Amniotic epithelial cell (primary cell): ENCODE measurements at places on chromosomes 13 and 19.

- DNase-seq: no peak
Measured at GRCh38 chr13:21884965-21885567, 214.2 kb downstream of the FGF9 start.

DNA sequence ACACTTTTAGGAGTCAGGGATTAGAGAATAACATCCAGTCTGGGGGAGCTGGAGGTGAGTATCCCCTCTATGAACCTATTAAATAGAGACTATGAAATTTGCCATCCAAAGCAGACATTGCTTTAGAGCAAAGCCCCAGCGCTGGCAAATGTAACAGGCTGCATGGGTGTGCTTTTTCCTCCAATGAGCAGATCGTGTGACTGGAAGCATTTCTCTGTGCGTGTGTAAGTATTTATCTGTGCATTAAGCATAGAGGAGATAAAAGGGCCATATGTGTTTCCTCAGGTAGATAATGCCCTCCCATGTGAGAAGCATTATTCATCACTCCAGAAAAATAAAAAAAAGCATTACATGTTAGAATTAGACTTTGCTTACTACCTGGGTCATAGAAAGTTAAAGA lies 924 bp downstream of the TNFSF13B start:
- DNase-seq: peak; percentile 32

DNA sequence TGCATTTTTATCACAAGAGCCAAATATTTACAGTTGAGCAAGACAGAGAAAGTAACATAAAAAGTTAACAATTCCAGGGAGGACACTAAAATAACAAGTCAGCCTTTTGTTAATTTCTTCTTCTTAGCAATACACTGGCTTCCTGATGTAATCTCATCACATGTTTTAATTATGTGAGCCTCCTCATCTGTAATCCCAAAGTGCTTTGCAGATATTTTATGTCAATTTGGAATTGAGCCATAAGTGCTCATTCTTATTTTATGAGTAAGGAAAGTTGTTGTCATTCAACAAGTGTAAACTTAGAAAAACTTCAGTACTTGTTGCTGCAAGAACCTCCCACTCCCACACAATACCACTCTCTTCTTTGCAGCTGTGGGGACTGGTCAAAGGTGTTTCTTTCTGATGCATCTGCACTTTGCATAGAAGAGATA lies 223.6 kb downstream of the GPC6 start:
- peak; percentile 88 for DNase-seq

GRCh38 chr19:42250183-42250665 lies 4.7 kb downstream of the ERF start:
- DNase-seq: no peak

DNA sequence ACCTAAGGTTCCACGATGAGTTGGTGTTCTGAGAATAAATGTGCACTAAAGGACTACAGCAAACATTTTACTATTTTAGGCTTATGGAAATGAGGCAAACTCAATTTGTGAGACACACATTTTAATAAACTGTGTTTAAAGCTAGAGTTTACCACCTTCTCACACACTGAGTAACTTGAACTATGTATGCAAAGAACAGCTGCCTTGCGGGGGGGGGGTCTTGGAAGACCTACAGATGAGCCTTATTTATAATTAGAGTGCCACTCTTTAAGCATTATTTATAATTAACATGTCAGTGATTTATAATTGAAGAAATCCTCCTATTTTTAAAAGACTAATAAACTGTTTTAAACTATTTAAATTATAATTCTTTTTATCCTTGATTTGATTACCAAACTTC lies 300.4 kb downstream of the DLEU7 start:
- DNase-seq: no peak

- DNase-seq: peak; percentile 82
Measured at GRCh38 chr13:64928696-64929499, 2301.2 kb downstream of the PCDH9 start.

DNA sequence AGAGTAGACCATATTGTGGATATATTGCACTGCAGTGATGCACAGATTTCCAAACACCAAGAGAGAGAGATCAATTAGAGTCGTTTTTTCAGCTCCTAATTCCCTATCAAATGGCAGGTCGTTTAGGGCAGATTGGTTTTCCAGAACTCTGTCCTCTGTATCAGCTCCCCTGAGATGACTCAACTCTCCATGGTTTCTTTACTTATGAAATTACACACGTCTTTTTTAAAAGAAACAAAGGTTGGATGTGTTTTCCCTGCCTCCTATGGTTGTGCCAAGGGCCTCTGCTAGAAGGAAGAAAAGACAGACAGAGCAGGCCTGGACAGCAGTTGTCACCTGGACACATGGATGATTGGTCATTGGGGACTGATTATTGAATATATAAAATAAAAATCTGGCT lies 478.1 kb upstream of the NBEA start:
- DNase-seq: peak; percentile 7

DNA sequence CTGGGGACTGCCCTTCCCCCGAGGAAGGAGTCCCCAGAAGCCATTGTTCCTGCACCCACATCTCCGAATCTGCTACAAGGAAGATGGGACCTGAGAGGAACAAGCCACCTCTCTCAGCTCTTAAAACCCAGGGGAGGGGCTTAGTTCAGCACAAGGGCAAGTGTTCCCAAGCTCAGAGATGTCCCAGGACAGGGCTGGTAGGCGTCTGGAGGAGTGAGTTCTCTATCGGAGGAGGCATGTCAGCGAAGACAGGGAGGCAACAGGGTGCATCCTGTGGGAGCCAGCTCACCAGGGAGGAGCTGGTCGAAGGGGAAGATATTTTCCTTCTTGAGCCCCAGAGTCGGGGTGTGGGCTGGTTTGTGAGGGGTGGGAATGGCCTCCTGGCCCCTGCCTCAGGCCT lies 54.8 kb downstream of the CELF5 start:
- DNase-seq: no peak
